ENCODE measurements at places on chromosomes 3 and 15.

- no peak for DNase-seq
These were observed 188.4 kb upstream of the WNT5A start for GRCh38 chr3:55675478-55675877.

DNA sequence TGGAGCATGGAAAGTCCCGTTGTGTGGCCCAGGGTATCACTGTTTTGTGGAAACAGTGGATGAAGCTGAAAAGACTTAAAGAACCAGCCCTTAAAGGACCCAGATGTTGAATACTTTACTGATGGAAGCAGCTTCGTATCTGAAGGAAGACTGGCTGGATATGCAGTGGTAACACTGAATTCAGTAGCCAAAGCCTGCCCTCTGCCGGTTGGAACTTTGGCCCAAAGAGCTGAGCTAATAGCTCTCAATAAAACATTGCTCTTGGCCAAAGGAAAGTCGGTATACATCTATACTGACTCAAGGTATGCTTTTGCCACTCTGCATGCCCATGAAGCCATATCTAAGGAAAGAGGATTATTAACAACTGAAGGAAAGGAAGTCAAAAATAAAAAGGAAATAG is 885.4 kb downstream of the PDCD6IP start:
- DNase-seq = peak; percentile 25

DNA sequence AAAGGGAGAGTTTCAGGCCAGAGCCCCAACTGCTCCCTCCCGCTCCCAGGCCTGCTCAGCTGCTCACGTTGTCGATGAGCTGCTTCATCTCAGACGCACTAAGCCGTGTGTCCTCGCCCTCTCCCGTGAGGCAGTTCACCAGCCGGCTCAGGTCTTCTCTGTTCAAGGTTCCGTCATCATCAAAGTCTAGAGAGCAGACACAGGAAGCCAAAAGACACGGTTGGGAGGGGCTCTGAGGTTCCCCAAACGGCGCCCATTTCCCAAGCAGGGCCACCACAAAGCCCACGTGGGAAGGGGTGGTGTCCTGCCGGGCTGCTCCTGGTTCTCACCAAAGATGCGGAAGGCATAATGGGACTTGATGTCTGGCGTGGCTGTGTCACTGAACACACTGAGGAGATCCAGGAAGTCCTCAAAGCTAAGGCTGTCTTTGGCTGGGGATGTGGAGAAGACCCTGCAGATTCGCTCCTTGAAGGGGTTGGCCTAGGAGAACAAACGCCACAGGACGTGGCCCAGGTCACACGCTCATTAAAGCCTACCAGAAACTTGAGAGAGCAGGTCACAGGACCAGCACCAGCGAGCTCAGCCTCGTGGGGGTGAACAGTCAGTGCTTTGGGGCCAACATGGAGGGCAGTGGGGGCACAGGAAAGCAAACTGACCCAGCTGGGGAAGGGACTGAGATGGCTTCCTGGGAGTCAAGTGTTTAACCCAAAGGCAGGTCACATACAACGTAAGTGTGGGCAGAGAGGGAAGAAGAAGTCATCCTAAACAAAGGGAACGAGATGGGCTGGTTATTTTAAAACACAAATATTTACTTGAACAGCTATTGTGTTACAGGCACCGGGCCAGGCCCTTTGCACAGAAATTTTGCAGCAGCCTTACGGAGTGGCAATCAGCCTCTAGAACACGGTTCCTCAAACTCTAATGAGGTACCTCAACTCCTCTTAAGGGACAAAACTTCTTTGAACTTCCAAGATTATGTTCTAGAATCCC is 2.4 kb downstream of the CIB1 start:
- no peak for DNase-seq

DNA sequence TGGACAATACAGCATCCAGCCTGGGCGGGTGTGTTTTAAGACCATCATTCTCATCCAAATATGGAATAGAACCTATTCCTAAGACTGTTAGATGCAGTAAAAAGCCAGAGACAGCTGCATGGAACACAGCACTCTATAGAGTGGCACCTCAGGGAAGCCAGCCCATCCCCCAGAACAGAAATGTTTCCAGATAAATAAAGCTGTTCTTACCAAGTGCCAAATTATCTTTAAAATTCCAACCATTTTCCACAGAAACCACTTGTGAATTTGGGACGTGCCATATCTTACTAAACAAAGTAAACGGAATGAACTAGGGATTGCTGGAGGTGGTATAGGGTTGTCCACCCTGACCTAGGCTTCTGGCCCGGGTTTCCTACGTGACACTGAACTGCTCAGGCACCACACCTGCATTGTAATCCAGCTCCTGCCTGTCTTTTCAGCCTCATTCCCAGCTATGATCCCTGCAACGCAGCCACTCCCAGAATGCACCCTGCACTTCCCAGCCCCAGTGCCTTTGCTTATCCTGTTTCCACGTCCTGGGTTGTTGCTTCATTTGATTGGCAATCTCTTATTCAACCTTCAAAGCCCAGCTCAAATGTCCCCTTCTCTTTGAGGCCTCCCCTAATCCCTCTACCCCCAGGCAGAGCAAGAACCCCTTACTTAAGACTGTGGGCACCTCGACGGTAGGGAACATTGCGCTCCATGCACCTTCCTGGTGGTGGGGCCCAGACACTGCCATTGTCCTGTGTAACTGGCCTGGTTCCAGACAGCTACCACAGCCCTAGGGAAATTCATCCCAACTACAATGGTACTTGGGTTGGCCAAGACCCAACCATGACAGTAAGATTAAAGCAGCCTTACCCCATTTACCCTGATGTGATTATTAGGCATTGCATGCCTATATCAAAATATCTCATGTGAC is 100.2 kb downstream of the IQSEC1 start:
- no peak for DNase-seq

DNA sequence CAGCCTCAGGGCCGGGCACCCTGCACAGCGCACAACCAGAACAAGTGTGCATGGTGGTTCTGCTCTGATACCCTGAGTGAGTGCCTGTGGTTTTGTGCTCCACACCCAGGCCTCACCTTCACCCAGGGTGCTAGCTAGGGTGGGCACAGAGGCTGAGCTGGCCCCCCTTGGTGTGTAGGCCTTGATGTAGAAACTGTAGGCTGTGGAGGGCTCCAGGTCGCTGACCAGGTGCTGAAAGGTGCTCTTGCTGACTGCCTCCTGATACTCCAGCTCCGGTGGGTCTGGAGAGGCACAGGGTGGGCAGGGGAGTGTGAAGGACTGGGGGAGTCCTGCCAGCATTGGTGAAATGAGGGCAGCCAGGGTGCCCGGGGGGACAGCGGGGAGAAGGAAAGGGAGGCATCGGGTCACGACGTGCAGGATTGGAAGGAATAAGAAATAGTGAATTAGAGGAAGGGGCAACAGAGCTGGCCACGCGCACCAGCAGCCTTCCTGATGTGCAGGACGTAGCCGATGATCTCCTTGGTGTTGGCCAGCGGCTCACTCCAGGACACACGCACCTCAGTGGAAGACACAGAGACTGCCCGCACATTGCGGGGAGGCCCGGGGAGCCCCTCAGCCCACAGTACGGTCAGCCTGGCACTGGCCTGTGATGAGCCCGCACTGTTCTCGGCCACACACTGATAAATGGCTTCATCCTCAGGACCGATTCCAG is 26.6 kb downstream of the RNU5B-1 start:
- DNase-seq = no peak

GRCh38 chr3:111712294-111713167 is 117.4 kb upstream of the ZBED2 start:
- DNase-seq = no peak

DNA sequence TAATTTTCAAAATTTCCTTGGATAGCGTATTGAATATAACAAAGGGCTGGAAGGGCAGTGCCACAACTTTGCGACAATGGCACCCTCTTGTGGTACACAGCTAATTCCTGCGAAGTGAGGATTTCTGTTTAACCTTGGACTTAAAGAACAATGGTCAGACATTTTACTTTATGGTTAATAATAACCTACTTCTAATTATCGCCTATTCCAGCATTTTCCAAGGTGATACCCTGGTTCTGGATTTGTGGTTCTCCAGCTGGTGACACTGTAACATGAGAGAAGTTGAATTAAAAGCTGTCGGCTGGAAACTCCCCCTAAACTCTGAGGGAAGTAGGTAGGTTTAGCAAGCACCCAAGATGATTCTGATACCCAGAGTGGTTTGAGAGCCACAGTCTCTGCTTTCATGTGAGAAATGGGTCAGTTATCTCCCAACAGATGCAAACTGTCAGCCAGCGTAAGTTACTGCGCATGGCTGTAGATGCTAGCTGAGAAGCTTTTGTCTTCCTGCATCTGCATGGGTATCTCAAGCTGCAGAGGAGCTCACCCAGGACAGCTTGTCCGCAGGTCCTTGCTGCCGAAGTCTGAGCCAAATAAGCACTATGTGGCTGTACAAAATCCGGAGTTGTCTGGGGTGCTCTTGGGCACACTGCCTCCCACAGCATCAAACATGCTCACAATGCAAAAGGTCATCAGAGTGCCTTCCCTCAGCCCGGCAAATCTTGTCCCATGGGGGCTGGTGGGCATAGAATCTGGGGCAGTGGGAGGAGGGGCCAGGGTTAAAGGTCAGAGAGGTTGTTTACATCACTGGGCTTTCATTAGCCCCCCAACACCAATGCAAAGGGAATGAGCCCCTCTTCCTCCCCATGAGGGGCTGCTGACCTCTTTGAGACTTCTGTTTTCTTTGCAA is 6.6 kb upstream of the CHSY1 start:
- DNase-seq = no peak

GRCh38 chr3:43378066-43378935 is 92.0 kb downstream of the SNRK start:
- DNase-seq = no peak

- DNase-seq = no peak
These were observed 55.1 kb downstream of the GPR160 start for GRCh38 chr3:170092907-170093306.

DNA sequence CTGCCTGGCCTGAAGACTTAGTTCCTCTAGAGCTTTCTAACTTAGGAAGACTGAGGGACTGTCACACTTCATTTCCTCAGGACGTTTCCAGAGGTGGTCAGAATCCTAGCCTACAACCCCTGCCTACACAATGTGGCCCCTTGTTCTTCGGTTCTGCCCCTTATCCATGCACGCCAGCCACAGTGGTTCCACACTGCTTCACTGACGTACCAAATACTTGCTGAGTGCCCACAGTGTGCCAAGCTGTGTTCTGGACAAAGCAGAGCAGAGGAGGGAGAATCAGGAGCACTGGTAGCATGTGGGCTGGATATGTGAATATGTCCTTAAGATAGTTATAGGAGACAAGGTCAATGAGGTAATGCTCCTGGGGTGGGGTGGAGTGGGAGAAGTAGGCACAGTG is 70.5 kb upstream of the SAMMSON start:
- no peak for DNase-seq

DNA sequence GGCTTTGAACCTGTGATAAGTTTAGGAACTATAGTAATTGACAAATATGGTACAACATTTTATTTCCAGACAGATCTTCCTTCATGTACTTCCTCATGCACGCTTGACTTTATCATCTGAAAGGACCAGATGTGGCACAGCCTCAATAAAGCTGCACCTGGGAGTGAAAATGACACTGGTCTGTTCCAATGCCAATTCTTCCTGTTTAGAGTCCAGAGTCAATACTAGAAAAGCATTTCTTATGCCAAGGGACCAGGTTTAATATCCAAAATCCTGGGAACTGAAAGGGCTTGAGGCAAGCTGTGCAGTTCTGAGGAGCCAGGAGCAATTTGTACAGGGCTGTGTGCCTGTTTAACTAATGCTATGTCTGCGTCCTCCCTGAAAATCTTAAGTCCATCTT is 15.3 kb downstream of the DPH6 start:
- peak; percentile 59 for DNase-seq

DNA sequence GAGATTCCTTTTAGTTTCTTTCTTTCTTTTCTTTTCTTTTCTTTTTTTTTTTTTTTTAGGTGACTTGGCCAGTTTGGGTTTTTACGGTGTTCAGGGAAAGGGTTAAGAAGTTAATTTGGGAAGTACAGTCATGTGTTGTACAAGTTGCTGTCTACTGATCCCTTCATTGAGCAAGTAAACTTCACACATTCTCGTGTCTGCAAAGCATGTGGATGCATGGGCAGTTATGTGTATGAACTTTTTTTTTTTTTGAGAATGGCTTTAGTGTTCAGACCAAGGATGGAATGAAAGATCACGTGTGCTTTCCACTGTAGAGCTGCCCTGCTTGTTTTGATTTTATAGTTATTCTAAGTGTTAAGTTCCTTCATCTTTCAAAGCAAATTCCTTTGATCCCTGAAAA is 132.3 kb downstream of the PGPEP1L start:
- no peak for DNase-seq

DNA sequence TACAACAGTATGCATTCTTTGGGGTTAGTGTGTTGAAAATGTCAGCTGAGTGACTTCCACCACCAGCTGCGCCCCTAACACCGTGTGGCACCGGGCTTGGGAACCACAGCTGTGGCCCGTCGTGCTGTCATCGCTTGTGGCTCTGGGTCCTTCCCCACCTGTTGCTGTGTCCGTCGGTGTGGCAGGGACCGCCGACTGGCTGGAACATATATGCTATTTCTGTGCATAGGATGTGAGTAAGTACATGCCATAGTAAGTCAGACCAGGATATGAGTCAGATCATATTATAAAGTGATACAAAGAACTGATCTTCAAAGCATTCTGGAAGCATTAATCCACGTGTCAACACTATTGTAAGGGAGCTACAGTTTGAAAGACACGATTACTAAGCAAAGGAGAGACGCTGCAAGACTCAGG is 31.9 kb downstream of the EHD4 start:
- DNase-seq = no peak

GRCh38 chr3:129398803-129399144 is 29.7 kb downstream of the EFCAB12 start:
- DNase-seq = no peak

- DNase-seq = peak; percentile 85
These were observed 153.7 kb upstream of the HES1 start for GRCh38 chr3:193982258-193982659.

- DNase-seq = no peak
These were observed 82.6 kb upstream of the ADPGK start for GRCh38 chr15:72866182-72866581.

DNA sequence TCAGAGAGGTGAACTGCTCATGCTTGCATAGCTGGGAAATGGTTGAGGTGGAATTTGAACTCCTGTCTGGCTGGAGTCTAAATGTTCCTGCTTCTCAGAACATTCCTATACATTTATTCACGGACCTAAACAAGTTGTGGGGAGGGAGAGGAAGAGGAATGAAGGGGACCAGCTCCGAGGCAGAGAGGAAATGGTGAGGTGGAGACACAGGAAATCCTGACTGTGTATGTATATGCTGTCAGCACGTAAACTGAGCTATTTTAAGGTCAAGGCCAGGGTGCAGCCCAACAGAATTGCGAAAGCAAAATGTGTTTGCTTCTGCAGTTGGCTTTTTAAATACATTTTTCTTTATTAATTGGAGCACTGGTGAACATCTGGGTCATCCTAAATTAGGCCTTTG is 74.1 kb upstream of the POMGNT2 start:
- DNase-seq = no peak

- DNase-seq = no peak
These were observed 98.5 kb upstream of the SLC25A36 start for GRCh38 chr3:140842984-140843649.

GRCh38 chr15:71455878-71456277 is 340.6 kb downstream of the THSD4 start:
- no peak for DNase-seq

DNA sequence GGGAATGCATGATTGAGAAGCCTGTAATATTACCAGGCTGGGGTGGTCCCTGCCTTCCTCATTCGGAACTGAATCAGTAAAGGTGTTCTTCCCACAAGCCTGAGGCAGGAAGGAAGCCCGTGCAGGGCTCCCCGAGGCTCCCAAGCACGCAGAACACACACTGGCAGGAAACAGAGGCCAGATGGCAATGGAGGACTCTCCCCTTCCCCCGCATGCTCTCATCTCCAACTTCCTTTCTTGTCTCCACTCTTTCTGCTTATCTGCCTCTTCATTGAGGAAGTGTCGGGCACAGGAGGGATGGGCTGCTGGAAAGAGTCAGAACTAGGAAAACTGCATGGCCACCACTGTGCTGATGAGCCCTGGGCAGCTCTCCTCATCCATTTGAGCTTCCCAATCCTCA is 123.5 kb downstream of the NUP210 start:
- DNase-seq = no peak

Measured in NCI-H1092 (cell line).